ENCODE measurements at places on chromosomes 16 and 17.

DNA sequence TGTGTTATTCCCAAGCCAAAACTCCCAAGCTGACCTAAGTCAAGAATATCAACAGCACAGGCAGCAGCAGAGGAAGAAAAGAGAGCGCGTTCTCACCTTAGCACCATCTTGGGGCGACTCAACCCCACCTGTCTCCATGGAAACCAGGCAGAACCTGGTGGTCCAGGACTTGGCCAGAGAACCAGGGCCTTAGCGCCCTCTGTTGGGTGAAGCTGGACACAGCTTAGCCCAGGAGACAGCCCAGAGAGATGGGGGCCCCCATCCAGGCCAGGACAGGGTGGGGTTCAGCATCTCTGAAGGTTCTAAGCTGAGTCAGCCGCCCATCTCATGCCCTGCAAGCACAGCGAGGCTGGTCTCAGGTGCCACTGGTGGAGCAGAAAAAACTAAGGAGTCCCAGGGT is 60.1 kb upstream of the TMEM132E start:
- DNase-seq, result no peak

DNA sequence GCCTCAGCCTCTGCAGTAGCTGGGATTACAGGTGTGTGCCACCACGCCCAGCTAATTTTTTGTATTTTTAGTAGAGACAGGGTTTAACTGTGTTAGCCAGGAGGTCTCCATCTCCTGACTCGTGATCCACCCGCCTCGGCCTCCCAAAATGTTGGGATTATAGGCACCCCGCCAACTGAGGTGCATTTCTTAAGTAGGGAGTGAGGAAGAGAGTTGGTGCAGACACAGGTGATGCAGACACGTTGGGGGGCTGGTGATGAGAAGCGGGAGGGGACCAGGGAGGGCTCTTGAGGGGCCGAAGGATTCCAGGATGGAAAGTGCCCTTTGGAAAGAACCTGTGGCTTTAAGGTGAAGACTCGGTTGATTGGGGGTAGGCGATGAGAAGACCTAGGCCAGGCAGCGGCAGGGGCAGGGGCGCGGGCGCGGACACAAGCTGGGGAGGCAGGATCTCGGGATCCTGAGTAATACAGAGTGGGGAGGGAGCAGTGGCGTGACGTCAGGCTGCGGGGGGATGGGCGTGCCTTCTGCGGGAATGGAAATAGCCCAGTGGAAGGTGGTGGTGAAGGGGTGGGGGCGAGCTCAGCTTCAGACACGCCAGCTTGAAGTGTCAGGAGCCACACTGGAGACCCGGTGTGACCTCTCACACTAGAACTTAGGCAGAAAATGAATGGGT is 2.5 kb upstream of the ATP6V0C start:
- no peak for DNase-seq

DNA sequence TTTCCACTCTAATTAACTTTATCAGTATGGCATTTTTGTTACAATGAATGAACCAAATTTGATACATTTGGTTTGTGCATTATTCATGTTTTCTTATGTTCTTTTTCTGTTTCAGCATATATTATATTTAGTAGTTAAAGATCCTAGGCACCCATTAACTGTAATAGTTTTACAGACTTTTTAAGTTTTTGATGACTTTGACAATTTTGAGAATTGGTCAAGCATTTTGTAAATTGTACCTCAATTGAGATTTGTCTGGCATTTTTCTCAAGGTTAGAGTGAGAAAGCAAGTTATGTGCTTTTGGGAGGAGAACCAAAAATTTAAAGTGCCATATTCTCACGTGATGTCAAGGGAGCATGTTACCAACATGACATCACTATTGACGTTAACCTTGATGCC is 1019.2 kb downstream of the CDH11 start:
- DNase-seq, result no peak

GRCh38 chr16:87160234-87160636 is 157.0 kb downstream of the C16orf95 start:
- no peak for DNase-seq

DNA sequence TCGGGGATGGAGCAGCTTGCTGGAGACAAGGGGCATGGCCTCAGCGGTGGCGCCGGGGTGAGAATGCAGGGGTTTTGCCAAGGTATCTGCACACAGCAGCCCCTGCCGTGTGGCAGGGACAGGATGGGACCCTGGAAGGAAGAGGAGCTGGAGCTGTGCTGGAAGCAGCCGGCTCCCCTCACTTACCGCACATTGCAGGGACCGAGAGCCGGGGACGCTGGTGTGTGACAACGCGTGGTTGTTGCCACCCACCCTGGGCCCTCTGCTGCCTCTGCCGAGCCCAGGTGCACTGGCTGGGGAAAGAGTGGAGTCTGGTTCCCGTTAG is 3.0 kb downstream of the NUBP2 start:
- no peak for DNase-seq

- DNase-seq, result no peak
Observed at GRCh38 chr17:43547659-43548256, 1.6 kb upstream of the ETV4 start.
